NCI-H2107 (cell line): ENCODE measurements at places on chromosomes 1 and 21.

DNA sequence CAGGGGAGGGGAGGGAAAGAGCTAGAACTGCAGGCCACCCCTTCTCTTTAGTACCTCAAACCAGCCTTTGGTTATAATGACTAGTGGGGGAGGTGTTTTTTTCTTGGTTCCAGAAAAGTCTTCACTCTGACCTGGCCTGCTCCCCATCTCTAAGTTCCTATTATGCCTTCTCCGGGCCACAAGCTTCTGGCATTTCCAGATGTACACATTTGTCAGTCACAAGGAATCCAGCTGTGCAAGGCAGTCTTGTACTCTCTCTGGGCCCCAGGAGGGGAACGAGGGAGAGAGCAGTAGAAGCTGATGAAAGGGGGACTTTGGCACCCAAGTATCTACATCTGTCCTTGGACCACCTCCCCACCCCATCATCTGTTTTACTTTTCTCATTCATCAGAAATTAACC is 2.7 kb upstream of the FALEC start:
- no peak for DNase-seq

DNA sequence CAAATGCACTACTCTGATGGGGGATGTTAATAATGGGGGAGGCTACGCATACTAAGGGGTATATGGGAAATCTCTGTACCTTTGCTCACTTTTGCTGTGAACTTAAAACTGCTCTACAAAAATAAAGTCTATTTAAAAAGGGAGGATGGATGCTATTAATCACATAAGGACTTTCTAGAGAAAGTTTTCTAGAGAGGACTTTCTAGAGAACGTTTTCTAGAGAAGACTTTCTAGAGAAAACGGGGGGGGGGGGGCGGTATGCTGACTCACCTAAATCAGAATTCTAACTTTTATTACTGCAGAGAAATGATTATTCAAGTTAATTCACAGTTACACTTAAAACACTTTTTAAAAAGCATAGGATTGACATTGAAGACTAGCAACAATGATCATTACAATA is 76.2 kb downstream of the USP1 start:
- DNase-seq = no peak

GRCh38 chr1:43653339-43653738 is 3.4 kb downstream of the KDM4A start:
- no peak for DNase-seq

GRCh38 chr1:20445956-20446355 is 40.1 kb downstream of the CAMK2N1 start:
- DNase-seq = no peak

GRCh38 chr21:38820471-38821239 is 14.9 kb downstream of the ETS2 start:
- DNase-seq = no peak

DNA sequence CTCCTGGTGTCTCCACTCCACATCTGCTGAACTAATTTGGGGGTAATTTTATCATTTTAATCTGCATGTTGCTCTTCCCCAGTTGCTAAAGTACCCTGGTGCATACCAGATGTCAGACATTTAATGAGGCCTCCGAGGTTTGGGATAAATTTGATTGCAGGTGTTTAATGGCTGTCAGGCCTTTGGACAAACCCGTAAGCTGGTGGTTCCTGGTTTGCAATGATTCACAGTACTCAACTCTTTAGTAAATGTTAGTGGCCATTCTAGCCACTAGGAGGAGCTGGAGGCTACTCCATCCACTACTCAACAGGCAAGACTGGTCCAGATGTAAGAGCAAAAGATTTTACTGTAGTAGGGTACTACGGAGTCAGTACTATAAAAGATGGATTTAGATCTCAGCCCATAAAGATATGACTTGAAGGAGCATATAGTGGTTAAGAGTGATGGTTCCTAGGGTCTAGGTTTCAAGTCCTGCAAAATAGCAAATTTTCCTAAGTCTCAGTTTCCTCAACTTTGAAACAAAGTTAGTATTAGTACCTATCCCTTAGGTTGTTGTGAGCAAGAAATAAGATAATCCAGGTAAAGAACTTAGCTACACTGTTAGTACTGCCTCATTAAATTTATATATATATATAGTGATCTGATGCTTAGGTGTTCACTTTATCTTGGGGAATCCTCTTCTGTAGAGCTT is 132.8 kb downstream of the SNX7 start:
- DNase-seq = peak; percentile 24

DNA sequence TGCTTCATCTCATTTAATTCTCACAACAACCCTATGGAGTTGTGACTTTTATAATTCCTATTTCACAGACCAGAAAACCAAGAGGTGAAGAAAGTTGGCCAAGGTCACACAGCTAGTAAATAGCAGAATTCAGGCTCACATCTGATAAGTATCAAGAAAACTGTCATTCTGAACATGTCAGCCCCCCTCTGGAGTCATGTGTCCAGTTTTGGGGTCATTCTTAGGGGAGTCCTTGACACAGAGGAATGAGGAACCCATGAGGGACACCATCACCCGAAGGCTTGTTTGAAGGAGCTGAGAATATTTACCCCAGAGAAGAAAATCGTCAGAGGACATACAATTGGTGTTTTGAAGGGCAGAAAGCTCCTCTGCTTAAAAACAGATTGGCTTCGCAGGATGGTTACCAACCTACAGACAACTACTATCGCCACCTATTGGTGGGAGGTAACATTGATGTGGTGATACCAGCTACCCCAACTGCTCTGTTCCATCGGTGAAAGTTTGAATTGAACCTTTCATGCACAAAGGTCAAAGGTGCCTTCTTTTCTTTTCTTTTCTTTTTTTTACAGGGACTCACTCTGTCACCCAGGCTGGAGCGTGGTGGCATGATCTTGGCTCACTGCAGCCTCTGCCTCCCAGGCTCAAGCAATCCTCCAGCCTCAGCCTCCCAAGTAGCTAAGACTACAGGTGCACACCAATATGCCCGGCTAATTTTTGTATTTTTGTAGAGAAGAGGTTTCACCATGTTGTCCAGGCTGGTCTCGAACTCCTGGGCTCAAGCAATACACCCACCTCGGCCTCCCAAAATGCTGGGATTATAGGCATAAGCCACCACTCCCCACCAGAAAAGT is 31.3 kb downstream of the NCMAP start:
- DNase-seq = peak; percentile 74

GRCh38 chr1:118185084-118185832 is at the start of gene SPAG17:
SPAG17 (minus strand) TSS chr1:118185228; CDS start chr1:118185157, 71 bp downstream.
- DNase-seq = no peak

- no peak for DNase-seq
These were observed 147.7 kb downstream of the CDC42BPA start for GRCh38 chr1:227170361-227171166.

GRCh38 chr1:228923973-228924686 is 188.9 kb downstream of the RHOU start:
- no peak for DNase-seq

GRCh38 chr1:94209425-94209824 is 28.0 kb downstream of the ARHGAP29 start:
- DNase-seq = no peak

DNA sequence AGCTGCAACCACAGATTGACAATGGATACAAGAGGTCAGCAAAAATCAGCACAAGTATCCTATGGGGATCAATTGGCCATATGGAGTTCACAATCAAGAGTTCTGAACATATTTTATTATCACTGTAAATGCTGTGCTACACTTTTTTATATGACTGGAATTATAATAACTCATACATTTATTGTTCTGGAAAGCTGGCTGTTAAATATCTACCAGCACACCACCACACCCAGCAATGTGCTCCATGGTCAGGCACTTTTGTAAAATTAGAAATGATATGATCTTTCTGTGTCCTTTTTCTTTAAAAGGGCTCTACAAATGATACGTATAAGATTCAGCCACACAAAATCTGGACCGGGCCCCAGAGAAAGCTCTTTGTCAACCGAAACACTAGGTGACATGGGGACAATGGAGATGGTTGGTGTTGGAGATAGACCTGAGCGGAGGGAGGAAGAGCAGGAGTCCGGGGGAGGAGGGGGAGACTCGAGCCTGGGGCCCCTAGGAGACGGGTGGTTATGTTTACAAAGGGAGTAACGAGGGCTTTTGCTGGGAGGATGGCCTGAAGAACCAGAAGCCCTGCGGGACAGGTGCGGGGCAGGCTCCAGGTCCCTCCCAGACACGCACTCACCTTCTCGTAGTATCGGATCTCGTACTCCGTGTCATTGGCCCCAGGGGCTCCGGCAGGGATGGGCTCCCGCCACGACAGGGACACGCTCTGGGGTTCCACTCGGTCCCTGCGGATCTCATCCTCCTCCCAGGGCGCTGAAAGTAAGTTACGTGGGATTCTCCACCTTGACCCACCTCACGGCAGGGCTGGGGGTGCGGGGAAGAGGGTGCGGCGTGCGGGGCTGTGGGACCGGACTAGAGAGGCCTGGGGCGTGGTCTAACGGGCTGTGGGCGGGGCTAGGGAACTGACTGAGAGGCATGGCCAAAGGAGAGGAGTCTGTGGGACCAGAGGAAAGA is 30.0 kb downstream of the EPHA10 start:
- DNase-seq = no peak

DNA sequence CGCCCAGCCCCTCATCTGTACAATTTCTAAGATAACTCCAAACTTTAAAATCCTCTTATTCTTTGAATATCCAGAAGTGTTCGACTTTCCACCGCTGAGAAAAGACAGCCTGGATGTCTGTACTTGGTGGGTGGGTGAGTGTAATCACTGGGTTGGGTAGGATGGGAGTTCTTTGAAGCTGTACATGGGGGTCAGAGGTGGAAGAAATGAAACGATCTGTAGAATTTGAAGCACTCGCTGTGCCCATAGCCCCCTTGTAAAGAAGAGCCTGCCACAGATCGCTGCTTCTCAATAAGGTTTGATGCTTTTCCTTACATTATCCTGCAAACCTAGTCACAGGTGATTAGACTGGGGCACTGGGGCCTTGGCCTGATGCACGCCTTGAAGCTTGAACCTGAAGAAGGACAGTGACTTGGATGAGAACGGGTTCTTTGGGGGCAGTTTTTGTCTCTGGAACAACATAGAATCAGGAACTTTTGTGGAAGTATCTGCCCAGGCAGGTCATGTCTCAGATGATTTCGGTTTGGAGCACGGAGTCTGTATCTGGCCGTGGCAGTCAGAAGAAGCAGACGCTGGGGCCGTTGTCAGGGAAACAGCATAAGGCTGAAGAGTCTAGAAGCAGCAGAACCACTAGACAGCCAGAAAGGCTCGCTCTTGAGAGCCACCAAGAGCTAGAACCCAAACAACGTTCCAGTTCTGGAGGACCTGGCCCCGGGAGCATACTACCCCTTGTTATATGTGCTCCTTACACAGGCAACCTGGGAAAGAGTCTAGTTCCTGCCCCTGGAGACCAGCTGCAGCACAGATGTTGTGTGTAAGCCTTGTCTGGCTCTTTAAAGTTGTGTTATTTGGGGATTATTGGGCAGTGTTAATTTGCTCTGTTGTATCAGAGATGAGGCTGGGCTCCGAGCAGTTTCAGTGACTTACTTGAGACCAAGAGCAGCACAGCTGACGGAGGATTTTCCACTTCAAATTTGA is 45.1 kb upstream of the SCCPDH start:
- no peak for DNase-seq

- no peak for DNase-seq
These were observed 81.2 kb upstream of the WNT4 start for GRCh38 chr1:22224091-22224490.

GRCh38 chr1:228363686-228364067 is 43.0 kb downstream of the TRIM11 start:
- no peak for DNase-seq

GRCh38 chr21:45323487-45324311 is 36.0 kb upstream of the POFUT2 start:
- DNase-seq = no peak

GRCh38 chr1:166165661-166166328 is 1.0 kb downstream of the FAM78B start:
- no peak for DNase-seq

- no peak for DNase-seq
These were observed 3.6 kb downstream of the S100A6 start for GRCh38 chr1:153532181-153532580.

GRCh38 chr1:110148961-110149360 is 1.3 kb upstream of the SLC6A17 start:
- DNase-seq = no peak

- no peak for DNase-seq
These were observed 79.7 kb downstream of the NGF start for GRCh38 chr1:115258302-115258866.

DNA sequence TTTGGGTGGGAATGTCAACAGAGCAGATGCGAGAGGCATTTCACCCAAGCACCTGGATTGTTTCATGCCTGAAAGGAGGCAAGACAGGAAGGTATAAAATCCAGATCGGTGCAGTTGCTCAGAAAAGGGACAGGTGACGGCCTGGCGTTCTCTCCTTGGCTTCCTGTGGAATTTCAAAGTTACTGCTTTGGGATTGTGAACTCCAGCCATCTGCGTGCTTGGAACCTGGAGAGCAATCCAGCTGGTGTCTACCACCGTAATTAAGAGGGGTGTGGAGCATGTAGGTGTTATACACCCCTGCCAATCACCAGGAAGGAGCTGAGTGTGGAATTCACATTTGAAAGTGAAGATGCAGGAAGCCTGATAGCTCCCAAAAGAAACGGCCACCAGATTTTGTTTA is 286.1 kb downstream of the KIF26B start:
- no peak for DNase-seq
